ENCODE measurements at places on chromosomes 16 and 17.

DNA sequence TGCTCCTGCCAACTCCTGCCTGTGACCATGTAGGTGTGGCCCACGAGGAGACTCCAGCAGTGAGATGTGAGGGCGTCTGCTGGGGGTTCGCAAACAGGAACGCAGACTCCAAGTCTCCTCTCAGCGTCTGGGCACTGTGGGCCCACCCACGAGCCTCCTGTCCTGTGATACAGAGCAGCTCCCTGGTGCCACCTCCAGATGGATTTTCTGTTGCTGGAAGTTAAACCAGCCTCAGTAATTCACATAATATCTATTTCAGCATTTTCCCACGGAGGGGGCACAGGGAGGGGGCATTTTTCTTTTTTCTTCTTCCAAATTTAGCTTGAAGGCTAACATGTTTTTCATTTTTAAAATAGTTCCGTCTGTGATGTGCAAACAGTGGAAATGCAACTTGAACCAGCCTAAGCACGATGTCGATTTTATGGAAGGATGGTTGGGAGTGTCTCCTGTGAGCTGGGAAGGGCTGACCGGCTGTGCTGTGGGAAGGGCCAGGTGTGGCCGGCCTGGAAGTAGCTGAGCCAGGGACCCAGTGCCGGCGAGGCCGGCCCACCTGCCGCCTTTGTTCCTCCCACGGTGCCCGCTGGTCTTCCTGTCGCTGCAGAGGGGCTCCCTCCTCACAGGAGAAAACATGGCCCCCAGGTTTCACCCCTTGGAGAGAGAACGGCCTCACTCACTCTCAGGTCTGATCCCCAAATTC, 3.9 kb upstream of the RAB40B start:
- no peak for DNase-seq

GRCh38 chr16:55257966-55258613, 65.9 kb upstream of the IRX6 start:
- peak; percentile 61 for DNase-seq

- peak; percentile 59 for DNase-seq
These were observed 4.3 kb downstream of the EVI2B start for GRCh38 chr17:31309556-31309955.

DNA sequence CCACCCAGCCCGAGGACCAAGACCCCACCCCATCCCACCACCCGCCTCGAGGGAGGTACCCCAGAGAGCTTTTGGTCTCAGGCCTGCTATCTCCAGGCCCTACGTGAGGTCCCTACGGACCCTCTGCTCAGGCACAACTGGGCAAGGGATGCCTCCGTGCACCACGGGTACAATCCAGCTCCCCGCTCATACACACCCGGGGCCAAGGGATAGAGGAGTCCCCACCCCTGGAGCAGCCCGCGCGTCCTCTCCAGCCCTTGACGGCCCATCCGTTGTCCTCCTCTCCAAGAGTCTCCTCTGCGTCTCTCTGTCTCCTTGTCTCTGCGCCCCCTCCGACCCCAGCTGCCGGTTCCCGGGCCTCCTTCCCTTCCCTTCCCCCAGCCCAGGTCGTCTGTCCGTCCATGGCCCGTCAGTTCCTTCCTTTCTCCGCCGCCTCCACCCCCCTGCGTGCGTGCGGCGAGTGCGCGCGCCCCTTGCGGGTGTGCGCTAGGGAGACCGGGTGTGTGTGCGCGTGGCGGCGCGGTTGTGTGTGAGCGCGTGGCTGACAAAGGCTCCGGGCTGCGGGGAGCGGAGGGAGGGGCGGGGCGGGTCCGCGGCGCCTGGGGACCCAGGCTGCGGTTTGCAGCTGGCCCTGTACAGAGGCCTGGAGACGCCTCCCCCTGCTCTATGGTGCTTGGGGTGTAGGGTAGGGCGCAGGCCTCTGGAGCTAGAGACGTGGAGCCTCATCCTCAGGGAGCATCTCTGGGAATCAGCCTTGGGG, 930 bp downstream of the SPNS2 start:
- DNase-seq = no peak

- DNase-seq = no peak
These were observed 45.8 kb downstream of the SYT17 start for GRCh38 chr16:19213885-19214284.

DNA sequence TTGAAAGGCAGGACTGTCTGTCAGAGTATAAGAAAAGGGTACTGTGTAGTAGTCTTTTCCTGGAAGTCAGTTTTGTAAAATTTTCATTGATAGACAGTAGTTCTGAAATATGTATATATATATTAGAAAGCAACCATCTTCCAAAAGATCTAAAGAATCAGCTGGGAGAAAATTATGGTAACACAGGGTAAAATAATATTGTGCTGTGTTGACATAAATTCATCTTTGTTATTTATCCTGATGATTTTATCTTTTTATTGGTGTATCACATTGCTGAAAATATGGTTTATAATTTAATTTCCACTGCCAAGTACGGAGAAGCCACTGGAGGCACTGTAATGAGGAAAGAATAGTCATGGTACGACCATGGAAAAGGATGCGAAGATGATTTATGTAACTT, 324.9 kb downstream of the CA10 start:
- no peak for DNase-seq

DNA sequence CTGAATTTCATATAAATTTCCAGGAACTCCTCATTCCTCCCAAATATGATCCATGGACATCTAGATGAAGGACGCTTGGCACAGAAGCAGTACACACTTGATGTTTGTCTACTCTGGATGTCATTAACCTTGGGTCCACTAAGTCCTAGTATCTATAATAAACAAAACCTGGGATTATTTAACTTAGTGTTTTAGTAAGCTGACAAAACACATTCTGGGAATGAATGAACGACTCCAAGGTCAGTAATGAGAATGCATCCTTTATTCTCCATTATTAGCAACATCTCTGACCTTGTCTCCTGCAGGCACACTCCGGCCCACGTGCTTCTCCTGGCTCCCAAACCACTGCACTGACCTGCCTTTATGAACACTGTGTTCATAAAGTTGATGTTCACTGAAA, 24.1 kb upstream of the CDYL2 start:
- DNase-seq = no peak

DNA sequence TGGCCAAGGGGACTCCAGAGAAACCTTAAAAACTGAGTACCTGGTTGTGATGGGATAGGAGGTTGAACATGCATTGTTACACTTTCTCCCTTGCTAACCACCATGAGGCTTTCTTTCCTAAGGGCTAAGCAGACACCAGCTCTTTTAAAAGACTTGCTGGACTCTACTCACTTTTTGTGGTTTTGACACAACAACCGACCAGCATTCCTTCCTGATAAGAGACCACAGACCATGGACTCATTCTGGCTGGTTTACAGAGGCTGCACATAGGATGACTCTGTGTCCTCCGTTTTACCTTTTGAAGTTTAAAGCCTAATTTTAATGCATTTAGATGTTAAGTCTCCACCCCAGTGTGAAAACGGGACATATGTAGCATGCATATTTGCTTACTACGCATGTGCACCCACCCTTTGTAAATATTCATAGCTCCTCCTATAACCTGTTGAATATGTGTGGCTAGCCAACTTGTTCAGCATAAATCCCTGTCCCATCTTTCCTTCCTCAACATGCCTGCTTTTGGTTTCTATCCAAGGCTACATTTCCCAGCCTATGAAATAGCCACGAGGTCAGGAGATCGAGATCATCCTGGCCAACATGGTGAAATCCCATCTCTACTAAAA, 475.9 kb downstream of the GRIN2A start:
- DNase-seq = no peak

- DNase-seq = no peak
These were observed 11.0 kb downstream of the NPTX1 start for GRCh38 chr17:80465327-80465974.

GRCh38 chr16:81558444-81559175, 114.0 kb downstream of the CMIP start:
- no peak for DNase-seq

DNA sequence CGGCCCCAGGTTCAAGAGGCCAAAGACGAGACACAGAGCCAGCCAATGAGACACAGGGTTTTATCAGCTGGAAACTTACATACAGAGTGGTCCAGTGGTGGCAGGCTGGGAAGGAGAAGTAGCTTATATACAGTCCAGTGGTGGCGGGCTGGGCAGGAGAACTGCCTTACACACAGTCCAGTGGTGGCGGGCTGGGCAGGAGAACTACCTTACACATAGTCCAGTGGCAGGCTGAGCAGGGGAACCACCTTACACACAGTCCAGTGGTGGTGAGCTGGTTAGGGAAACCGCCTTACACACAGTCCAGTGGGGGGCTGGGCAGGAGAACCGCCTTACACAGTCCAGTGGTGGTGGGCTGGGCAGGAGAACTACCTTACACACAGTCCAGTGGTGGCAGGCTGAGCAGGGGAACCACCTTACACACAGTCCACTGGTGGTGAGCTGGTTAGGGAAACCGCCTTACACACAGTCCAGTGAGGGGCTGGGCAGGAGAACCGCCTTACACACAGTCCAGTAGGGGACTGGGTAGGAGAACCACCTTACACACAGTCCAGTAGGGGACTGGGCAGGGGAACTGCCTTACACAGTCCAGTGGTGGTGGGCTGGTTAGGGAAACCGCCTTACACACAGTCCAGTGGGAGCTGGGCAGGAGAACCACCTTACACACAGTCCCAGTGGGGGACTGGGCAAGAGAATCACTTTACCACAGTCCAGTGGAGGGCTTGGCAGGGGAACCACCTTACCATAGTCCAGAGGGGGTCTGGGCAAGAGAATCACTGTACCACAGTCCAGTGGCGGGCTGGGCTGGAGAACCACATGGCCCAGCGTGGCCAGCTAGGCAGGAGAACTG, 90.9 kb downstream of the GAS7 start:
- no peak for DNase-seq

DNA sequence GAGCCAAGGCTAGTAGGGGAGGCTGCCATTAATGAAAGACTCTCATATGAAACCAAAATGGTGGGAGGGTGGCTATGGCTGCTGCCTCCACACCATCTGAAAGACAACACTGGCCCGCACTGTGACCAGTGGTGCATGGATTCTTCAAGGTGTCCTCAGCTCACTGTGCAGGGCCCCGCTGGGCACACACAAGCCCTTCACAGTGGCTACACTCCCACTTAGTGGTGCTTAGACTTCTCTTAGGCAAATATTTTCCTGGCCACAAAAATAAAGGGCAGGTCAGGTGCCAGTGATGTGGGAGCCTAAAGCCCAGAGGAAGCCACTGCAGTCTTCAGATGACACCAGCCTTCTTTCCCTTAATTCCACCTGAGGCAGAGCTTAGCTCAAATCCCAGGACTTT, 38.1 kb upstream of the IRX3 start:
- no peak for DNase-seq

- DNase-seq = no peak
These were observed 2.5 kb downstream of the GPRC5B start for GRCh38 chr16:19882186-19882585.

DNA sequence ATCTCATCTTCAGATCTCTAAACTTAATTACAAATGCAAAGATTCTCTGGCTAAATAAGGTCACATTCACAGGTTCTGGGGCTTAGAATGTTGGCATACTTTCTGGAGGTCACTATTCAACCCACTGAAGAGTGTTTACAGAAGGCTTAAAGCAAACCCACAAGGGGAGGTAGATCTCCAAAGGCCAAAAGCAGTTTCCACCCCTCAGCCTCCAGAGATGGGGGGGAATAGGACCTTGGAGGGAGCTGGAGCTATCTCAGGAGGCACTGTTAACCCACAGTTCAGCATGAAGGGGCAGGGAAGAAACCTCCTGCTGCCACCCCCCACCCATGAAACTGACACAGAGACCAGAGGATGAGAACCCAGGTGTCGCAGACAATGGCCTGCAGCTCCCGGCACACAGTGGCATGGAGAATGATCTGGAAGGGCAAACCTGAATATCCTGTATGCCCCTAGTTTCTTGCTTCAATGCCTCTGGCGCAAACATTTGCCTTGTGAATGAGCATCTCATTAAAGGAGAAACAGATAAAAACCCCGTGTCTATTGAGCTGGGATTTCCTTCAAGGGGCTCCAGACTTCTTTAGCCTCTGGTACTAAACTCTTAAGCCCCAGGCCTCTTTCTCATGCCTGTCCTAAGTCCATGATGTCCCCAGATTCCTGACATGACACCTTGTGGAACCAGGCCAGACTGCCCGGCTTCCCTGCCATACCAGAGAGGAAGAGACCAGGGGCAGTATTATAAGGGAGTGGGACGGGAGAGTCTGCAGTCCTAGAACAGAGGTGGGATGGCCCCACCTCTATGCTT, 103.1 kb upstream of the CDH5 start:
- DNase-seq = no peak

DNA sequence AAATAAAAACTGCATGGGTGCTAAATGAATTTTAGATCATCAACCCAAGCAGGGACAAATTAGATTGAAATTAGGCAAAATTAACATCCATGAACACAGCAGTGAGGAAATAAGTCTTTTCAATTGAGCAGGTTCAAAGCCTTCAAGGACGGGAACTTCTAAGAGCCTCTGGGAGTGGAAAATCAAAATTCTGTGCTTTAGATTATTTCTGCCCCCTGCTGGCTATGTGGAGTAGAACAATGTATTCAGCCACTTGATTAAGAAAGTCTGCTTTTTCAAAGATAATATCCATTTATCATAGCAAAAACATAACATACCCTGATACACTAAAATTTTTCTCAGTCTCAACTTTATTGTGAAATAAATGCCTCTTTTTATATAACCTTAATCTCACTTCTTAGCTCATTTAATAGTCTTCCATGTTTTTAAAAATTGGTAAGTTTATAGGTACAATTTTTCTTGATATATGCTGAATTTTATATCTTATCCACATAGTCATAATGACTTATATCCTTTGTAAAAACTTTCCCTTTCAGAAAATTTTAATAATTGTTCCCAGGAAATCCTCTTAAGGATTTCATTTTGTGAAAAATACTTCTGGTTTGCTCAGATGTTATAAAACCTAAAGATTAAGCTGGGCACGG, 28.1 kb upstream of the NOL11 start:
- DNase-seq = no peak

GRCh38 chr17:15273141-15273793, 8.1 kb upstream of the PMP22 start:
- no peak for DNase-seq

DNA sequence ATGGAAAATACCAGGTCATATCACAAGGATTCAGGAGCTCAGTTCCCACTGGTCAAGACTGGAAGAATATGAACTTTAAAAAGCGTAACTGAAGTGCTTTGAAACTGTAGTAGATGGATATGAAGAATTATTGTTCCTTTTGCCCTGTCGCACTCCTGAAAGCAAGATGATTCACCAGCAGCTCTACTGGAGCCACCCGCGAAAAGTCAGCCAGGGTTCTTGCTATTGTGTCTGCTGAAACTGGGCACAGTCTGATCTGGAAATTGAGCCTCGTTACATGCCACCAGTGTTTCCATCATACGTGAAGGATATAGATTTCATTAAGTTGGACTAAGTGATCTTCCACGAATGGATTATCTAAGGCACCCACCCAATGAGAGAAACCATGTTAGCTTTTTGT, 16.6 kb downstream of the AP2B1 start:
- DNase-seq = no peak

GRCh38 chr16:53692146-53692545, 11.5 kb downstream of the RPGRIP1L start:
- DNase-seq = no peak

GRCh38 chr17:56773124-56773523, 60.6 kb downstream of the C17orf67 start:
- no peak for DNase-seq

- DNase-seq = no peak
These were observed 31.5 kb downstream of the ANKFY1 start for GRCh38 chr17:4232168-4232813.
